ENCODE measurements at places on chromosomes 11 and 22.

DNA sequence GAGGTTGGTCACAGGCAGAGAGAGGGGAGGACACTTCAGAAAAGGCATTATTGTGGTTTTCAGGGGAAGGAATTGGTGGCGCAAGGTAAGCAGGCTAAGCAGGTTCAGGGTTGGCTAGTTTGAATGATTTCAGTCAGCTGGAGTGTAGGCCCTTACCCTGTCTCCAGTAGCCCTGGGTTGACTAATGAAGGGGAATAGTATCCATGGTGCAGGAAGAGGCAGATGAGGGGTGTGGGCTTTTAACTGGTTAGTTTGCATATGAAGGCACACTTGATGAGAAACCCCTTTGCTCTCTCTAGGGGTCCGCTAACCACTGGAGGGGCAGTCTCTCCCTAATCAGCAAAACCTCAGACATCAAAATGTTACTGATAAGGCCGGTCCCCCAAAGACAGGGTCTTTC, 249.7 kb downstream of the AASDHPPT start:
- DNase-seq = no peak

- no peak for DNase-seq
These were observed 79.6 kb upstream of the CLDN5 start for GRCh38 chr22:19603767-19604166.

GRCh38 chr11:115548878-115549528, 44.8 kb upstream of the CADM1 start:
- DNase-seq = no peak

GRCh38 chr11:70603756-70604211, 205.5 kb downstream of the CTTN start:
- DNase-seq = no peak

- DNase-seq = no peak
These were observed 30.2 kb downstream of the OSBPL5 start for GRCh38 chr11:3134651-3135480.

GRCh38 chr11:130580891-130581492, 132.5 kb downstream of the ADAMTS15 start:
- DNase-seq = peak; percentile 11
